ENCODE measurements at places on chromosomes 2 and 18.
A peak's percentile ranks its signal among the peaks of the same experiment; 100 is the strongest.

DNA sequence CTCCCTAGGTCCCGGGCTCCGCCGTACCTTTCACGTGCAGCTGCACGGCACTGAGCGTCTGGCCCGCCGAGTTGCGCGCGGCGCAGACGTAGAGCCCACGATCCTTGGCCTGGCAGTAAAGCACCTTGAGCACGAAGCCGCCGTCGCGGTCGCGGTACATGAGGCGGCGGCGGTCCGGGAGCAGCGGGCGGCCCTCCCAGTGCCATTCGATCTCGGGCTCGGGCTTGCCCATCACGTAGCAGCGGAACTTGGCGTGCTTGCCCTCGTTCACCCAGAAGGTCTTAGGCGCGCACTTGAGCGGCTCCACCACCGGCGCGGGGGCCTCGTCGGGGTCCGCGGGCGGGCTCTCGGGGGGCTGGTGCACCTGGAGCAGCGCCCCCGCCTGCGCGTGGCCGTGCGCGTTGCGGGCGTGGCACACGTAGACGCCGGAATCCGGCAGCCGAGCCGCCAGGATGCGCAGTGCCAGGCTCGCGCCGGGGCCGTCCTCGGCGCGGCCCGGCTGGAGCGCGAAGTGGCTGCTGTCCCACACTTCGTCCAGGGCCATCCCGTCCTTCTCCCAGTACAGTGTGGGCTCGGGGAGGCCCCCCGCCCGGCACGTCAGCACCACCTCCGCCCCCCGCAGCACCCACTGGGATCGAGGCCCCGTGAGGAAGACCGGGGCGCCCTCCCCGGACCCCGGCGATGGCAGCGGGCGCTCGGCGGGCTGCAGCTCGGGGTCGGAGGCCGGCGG lies 980 bp downstream of the OBSL1 start:
- DNase-seq, result no peak

- peak; percentile 29 for DNase-seq
Observed at GRCh38 chr2:437756-438393, 150.0 kb upstream of the ALKAL2 start.

GRCh38 chr2:112433932-112434730 lies 686 bp upstream of the RGPD8 start:
- no peak for DNase-seq

GRCh38 chr2:234747032-234747431 lies 204.8 kb upstream of the SH3BP4 start:
- DNase-seq, result no peak

- DNase-seq, result no peak
Observed at GRCh38 chr2:23769364-23769763, 157.6 kb downstream of the ATAD2B start.

GRCh38 chr2:53442783-53443182 lies 324.8 kb upstream of the CHAC2 start:
- no peak for DNase-seq

- DNase-seq, result no peak
Observed at GRCh38 chr2:30398084-30398873, 48.8 kb upstream of the LCLAT1 start.

DNA sequence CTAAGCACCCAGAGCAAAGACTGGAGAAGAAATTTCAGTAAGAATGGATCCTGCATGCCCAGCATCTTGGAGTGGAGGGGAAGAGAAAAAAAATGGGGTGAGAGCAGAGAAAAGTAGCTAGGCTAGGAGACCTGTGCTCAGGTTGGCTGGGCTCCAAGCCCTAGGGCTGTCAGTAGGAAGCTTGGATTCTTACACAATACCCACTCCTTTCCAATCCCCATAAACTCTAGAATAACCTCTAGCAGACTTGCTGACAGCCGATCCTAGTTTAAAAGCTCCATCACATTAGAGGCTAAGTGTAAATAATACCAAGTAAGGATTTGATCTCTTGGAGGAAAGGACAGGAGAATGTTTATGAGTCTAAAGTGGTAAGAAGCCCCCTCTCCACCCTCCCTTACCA lies 46.2 kb upstream of the NABP1 start:
- no peak for DNase-seq

- DNase-seq, result no peak
Observed at GRCh38 chr2:120859814-120860578, 124.3 kb downstream of the GLI2 start.

GRCh38 chr2:201638326-201638725 lies 5.0 kb downstream of the TMEM237 start:
- no peak for DNase-seq

DNA sequence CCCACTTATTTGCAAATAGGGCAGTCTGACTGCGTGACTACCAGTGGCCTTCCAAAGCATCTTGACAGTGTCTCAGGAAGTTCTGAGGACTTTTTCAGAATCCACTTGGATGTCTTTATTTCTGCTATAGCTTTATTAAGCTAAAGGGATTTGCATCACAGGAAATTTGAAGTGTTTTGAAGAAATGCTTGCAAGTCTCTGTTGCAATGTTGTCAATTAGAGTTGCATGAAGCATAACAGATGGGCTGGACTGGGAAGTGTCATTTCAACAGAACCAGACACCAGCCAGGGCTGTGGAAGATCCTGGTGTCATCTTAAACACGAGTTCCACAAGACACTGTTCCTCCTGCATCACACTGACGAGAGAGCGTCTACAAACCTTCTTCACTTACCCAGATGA lies 224.5 kb downstream of the EN1 start:
- no peak for DNase-seq

GRCh38 chr18:76529433-76529811 lies 34.4 kb upstream of the ZNF516 start:
- no peak for DNase-seq

DNA sequence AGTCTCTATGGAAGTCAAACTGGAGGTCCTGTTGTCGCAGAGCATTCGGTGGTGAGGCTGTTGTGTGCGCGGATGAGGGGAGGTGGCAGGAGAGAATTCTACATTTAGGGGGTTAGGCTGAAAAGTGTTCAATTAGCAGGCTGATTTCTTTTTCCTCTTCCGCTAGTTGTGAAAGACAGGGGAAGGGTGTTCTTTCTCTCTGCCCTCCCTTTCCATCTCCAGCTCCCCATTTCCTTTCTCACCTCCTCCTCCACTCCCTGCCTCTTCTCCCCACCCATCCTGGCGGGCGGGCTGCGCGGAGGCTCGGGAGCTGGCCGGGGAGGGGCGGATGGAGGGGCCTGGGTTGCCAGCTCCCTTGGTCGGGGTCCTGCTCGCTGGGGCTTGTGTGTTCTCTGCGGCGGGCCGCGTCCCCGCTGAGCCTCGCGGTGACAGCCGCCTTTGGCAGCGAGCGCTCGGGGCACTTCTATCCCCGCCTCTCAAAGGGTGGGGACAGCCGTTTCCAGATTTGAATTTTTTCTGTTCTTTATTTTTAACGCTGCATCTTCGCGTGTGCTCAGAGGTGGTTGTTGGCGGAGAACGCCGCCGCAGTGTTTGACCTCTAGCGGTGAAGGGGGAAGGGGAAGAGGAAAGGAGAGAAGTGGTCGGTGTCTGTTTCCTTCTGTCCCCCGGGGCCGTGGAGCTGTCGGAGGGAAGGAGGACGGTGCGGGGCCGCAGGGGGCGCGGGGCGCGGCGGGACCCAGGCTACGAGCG lies 3.6 kb downstream of the SOX11 start:
- no peak for DNase-seq

GRCh38 chr2:1628893-1629292 lies 115.4 kb downstream of the PXDN start:
- DNase-seq, result no peak

DNA sequence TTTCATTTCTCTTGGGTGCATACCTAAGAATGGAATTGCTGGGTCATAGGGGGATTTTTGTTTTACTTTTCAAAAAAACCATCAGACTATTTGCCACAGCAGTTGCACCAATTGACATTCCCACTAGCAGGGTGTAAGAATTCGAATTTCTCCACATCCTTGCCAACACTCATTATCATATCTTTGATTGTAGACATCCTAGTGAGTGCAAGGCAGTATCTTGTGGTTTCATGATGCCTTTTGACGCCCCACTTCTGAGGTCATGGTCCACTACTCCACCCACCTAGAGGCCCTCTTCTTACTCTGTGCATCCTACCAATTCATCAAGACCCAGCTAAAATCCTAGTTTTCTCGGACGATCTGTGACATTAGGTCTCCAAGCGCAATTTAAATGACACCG lies 161.9 kb downstream of the MYO5B start:
- no peak for DNase-seq

DNA sequence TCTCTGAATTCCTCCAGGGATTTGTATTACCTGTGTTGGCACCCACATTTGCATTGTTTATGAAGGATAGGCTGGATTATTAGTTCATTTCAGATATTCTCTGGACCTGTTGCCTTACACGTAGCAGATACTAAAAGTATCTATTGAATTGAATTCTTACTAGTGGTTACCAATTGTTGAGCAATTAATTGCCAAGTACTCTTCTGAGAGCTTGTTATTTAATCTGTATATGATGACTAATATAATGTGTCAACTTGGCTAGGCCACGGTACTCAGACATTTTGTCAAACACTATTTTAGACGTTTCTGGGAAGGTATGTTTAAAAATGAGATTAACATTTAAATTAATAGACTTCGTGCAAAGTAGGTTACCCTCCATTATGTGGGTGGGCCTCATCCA lies 2.5 kb upstream of the SPP2 start:
- DNase-seq, result no peak

DNA sequence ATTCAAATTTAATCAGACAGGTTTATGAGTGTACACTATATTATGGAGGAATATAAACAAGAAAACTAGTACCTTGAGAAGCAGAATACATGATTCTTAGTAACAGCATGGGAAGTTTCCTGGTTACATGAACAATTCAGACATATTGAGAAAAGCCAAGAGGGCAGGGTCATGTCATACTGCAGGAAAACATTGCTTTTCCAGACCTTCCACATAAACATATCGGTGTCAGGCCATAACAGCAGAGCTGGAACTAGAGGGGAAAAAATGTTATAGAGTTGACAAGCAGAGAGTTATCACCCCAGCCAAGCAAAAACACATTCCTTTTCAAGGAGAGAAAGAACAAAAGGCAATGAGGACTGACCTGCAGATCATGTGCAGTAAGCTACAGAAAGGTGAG lies 74.7 kb upstream of the ZNF236 start:
- DNase-seq, result no peak

GRCh38 chr2:107645586-107645985 lies 181.1 kb upstream of the RGPD4 start:
- DNase-seq, result no peak

- no peak for DNase-seq
Observed at GRCh38 chr18:60684843-60685513, 312.4 kb upstream of the MC4R start.

DNA sequence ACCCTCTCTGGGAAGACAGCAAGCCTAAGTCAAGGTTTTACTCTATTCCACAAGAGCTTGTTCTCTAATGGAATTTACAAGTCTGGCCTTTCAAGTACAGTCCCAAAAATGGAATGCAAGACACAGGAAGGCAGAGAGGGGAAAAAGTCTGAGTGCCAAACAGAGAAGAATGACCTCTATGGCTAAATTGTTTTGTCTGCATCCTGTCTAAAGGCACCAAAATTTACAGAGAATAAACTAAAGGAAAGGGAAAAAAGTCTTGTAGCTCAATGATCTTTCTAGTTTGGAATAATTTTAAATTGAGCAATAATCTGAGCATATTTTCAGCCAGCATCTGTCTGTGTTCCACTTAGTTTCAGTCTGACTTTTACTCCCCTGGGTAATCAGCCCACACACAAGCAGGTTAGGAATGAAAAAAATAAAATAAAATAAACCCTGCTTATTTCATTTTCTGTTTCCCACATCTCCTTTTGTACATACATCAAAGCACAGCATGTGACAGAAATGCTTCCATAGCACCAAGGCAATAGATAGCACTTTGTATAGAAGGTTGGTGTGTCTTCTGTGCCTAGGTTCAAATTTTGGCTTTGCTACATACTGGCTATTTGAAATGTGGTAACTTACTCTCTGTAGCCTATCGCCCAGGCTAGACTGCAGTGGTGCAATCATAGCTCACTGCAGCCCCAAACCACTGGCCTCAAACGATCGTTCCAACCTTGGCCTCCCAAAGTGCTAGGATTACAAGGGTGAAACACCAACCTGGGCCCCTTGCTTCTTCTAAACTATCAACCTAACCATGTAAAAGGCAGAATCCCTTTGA lies 105.1 kb downstream of the SLC8A1 start:
- no peak for DNase-seq

GRCh38 chr18:62506495-62507143 lies 16.2 kb upstream of the ZCCHC2 start:
- no peak for DNase-seq

- DNase-seq, result no peak
Observed at GRCh38 chr18:10414293-10414842, 40.1 kb upstream of the APCDD1 start.

GRCh38 chr18:58937887-58938267 lies 73.2 kb downstream of the ZNF532 start:
- DNase-seq, result no peak

DNA sequence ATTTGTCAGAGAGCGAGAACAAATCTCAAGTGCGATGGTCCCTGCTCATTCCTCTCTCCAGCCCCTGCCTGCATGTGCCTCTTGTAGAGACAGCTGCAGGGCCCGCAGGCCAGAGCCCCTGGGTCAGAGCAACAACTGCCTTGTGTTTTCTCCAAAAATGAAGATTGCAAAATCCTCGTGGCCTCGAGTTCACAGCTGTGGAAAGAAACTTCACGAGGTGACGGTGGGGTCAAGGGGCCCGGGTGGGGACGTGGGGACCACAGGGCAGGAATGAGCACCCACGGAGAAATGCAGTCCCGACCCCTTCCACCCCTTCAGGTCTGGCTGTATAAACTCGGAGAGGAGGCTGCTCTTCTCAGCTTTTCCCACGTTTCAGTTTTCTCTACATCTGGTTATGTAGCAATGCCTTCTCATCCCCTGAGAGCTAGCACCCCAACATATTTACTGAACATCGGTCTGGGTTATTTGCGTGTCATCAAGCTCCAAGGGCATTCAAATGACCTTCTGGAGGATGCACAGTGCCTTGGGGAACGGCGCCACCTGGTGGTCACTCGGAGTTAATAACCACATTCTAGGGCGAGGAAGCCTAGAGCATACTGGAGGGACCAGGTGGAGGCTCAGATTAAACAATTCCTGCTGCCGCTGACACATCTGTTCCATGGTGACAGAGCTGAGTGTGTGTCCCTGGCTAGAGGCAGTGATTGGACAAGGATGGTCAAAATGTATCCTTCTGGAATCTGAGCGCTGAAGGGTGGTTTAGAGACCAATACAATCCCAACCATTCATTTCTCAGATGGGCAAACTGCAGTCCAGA lies 91.4 kb upstream of the CYRIA start:
- DNase-seq, result peak; percentile 20

Measured in activated CD4-positive, CD25-positive, alpha-beta regulatory T cell (primary cell).